CD4-positive, alpha-beta memory T cell (primary cell): ENCODE measurements at places on chromosomes 1 and 21. TPM values are rescaled to one million over a fixed set of nuclear protein-coding genes. Genes with fewer than 3 reads are reported as not detected.

Gene DNAH14
- total RNA-seq, result not detected

Gene KRTAP12-2
- total RNA-seq, result not detected

Gene ZNF670
- 3.3 TPM for total RNA-seq

Gene FCGR3A
- total RNA-seq, result 0.81 TPM

Gene PTPN22
- total RNA-seq, result 32.2 TPM

Gene NBPF6
- total RNA-seq, result not detected

Gene LRRC38
- not detected for total RNA-seq

GRCh38 chr1:36151845-36152203 lies 2.5 kb upstream of the TRAPPC3 start:
- DNase-seq, result peak; percentile 58

DNA sequence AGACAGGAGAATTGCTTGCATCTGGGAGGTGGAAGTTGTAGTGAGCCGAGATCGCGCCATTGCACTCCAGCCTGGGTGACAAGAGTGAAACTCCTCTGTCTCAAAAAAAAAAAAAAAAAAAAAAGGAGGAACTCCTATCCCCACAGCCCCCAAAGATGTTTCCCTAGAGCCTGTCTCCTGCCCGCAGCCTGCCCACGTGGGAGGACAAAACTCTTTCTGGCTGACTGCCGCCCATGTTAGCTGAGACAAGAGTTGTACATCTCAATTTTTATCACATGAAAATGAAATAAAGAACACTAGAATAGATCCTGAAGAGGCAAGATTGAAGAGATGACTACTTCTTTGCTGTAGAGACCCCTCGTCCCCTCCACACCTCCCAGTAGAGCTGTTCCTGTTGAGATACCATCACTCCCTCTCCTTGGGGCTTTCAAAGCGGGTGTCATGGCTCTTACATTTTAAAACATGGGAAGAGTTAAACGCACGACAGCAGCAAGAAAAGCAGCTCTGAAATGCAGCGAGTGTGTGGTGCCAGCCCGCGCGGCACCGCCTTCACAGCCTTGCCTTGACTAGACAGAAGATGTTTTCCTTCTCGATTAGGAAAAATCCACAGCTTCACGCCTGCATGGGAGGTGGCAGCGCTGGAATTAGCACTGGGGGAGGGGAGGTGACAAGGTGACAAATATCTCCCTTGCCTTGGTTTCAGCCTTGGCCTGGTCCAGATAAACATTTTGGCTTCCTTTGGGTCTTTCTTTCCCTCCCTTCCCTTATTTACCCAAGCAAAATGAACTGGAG lies 253.4 kb upstream of the CSF3R start:
- no peak for DNase-seq

- DNase-seq, result no peak
These were observed 10.1 kb upstream of the KRTAP13-2 start for GRCh38 chr21:30382201-30382600.

DNA sequence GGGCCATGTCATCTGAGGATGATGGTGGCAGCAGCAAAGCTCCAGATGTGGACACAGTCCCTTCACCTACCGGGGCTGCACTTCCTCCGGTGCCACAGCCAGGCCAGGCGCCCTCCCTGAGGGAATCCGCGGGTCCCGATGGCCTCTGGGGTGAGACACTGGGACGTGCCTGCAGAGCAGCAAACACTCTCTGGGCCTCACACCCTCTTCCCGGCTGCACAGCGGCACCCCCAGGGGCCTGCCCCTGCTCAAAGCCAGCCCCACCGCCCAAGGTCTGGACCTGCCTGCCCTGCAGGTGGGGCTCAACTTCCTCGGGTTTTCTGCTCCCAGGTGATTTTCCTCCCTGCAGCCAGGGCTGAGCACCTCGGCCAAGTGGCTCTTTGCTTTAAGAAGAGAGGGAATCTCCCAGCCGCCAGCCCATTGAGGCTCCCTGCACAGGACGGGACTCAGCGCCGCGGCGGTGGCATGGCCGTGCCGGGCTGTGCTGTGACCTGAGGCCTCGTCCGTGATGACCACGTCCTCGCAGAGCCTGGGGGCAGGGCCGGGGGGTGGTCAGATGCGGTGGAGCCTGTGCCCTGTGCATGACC lies 21.3 kb upstream of the COL18A1 start:
- DNase-seq, result no peak

DNA sequence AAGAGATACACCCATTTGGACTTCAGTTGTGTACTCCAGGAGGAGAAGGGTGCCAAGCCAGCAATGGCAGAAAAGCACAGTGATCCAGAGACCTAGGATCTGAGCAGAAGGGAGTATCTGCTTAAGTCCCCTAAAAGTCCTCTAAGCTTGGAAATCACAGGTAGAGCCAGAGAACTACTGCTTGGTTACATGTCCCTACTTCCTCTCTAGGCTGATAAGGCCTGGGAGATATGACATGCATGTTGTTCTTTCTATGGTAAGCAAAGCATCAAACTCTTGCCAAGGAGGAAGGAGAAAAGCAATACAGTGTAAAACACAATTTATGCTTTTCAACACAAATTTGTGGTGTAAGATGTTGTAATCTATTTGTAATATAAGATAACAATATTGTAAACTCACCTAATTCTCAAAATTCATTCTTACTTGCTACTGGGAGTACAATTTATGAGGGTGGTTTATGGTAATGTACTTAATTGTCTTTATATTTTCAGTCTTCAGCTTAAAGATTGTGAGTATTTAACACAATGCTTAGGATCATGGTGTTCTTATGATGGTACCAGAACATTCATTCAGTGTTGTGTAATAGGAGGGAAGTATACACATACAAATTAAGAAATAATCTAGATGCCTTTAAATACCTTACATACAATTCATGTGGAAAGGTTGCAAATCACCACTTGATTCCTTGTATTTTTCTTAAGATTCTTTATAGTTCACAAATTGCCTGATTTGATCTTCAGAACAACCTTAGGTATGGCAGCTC lies 49.1 kb upstream of the GNG12 start:
- no peak for DNase-seq

- DNase-seq, result no peak
These were observed 246.3 kb upstream of the RAB4A start for GRCh38 chr1:229024528-229025130.

- no peak for DNase-seq
These were observed 29.6 kb downstream of the ZCCHC17 start for GRCh38 chr1:31326461-31326860.

- no peak for DNase-seq
These were observed 14.7 kb upstream of the COL6A2 start for GRCh38 chr21:46082963-46083790.

- no peak for DNase-seq
These were observed 41.0 kb downstream of the MEGF6 start for GRCh38 chr1:3570066-3570986.

GRCh38 chr1:154847891-154848290 lies 22.2 kb downstream of the KCNN3 start:
- DNase-seq, result no peak

- no peak for DNase-seq
These were observed 2.5 kb upstream of the ZBTB8A start for GRCh38 chr1:32536764-32537163.

DNA sequence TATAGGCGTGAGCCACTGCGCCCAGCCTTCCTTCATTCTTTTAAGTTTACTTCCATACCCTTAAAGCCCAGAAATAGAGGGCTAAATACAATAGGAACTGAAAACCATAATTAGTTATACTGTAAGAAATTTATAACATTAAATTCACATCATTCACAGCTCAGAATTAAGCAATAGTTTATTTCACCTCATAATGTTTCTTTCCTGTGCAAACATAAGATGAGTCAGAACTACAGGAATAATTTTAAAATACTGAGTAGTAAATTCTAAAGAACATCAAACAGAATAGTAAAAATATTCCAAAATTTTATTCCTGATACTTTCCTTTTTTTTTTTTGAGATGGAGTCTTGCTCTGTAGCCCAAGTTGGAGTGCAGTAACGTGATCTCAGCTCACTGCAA lies 24.1 kb downstream of the POGZ start:
- no peak for DNase-seq

GRCh38 chr1:67019121-67019520 lies 34.8 kb downstream of the SLC35D1 start:
- no peak for DNase-seq

DNA sequence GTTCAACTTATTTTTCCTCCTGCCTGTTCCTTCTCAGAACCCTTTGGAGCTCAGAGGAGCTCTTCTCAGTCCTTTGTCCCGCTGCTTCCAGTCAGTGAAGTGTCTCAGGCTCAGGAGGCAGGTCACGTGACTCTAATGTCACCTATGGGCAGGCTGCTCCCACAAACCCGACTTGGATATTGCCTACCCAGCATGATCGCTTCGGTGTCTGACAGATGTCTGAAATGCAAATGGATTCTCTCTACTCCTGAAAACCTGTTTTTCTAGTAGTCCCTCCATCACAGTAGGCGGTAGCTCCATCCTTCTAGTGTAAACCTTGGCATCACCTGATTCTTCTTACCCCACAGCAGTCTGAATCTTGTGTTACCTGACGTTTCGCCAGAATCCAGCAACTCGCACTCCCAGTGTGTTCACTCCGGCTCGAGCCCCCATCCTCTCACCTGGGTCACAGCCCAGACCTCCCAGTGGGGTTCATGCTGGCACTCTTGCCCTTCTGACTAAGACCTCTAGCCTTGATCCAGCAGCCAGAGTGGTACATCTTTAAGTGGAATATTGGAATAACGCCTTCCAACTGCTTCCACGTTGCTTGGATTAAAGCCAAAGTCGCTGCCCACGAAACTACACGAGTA lies 5.4 kb downstream of the PADI6 start:
- DNase-seq, result no peak

GRCh38 chr1:5142389-5142788 lies 488.0 kb downstream of the AJAP1 start:
- no peak for DNase-seq

GRCh38 chr1:220032911-220033310 lies 13.4 kb downstream of the EPRS1 start:
- DNase-seq, result no peak
